NCI-H748 treated with DMSO at 0.1 percent for 48 hours (cell line): ENCODE measurements at places on chromosomes 16 and 17.
A peak's percentile ranks its signal among the peaks of the same experiment; 100 is the strongest.

GRCh38 chr17:48385319-48385718 lies 44.7 kb downstream of the SKAP1 start:
- no peak for DNase-seq

DNA sequence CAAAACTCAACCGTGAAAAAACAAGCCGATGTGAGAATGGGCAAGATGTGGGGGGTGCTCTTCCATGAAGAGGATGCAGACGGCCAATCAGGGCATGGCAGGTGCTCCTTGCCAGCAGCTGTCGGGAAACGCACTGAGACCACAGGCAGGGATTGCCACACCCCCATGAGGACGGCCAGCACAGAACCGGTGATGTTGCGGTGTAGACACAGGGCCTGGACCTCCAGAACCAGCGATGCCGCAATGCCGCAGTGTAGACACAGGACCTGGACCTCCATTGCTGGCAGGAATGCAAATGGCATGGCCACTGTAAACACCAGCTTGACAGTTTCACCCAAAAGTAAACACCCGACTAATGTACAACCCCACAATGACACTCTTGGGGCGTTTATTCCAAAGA lies 164.9 kb downstream of the BANP start:
- no peak for DNase-seq

- no peak for DNase-seq
These were observed 13.9 kb upstream of the ADGRG1 start for GRCh38 chr16:57614536-57614935.

DNA sequence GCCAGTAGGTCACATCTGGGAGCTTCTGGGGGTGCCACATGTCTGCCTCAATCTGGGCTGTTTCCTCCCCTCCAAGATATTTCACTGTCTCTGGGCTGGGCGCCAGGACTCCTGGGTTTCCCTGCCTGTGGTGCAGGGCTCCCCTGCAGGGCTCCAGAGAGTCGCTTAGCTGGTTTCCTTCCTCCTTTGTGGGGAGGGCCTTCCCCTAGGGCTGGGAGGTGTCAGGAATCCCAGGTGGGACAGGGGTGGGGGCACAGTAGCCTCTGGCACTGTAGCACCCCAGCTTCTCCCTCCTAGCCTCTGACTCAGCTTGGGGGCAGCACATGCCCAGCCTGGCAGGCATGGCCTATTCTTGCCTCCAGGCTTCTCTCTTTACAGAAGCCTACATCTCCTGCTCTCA lies 2.6 kb downstream of the RARA start:
- DNase-seq = no peak

GRCh38 chr17:3695723-3696411 lies at the start of gene P2RX5:
TSS of gene P2RX5 (minus strand) at chr17:3696155. CDS start at chr17:3696005, 150 bp downstream.
- DNase-seq = no peak

DNA sequence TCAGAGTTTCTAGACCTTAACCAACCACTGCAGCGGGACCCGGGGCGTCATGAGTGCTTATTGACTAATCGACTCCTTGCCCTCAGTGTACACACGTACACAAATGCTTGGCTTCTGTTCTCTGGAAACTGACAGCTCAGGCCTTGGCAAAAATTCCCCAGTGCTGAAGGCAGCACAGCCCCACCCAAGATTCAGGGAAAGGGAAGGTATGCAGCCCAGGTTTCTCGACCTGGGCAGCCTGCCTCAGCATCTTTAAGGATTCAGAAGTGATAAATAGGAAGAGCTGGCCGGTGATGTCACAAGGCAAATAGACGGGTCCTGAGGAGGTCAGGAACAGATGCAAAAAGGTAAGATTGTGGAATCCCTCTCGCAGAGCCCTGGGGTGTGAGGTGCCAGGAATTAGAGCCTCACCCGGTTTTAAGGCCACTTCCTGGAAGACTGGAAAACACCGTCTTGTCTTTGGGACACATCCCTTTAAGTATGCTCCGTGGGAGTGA lies 9.0 kb upstream of the CDH3 start:
- DNase-seq = no peak

DNA sequence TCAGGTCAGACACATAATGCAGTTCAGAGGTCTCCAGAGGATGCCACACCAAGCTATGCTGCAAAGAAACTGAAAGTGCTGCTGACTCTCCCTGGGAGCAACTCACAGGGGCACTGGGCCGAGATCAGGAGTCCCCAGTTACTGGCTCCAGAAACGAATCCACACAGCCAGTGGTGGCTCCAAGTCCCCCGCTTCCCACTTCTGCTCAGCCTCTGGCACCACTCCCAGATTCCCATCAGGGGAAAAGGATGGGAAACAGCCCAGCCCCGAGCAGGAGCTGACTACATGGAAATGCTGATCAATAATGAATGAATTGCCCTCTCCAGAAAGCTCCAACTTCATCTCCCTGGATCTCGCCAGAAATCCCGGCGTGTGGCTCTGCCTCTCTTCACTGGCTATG lies 62.3 kb upstream of the CDH5 start:
- DNase-seq = no peak

- DNase-seq = peak; percentile 84
These were observed 10.7 kb upstream of the CENPV start for GRCh38 chr17:16363749-16364536.

DNA sequence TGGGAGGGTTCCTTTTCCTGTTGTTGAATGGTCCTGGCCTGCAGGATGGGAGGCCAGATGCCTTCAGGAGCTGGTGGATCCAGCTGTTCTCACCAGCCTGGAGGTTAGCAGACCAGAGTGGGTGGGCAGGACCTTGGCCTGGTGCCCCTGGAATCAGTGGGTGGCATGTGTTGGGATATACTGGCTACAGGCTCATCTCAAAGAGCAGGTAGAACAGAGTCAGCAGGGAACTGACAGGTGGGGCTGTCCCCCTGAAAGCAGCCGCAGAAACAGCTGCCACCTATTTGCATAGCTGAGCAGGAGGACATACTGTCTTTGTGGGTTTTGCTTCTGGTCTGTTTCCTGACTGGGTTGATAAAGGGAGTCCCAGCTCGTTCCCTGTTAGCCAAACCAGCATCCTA lies 144.1 kb downstream of the RAB11FIP4 start:
- DNase-seq = no peak

- DNase-seq = no peak
These were observed 17.5 kb downstream of the SLFN12L start for GRCh38 chr17:35519906-35520442.

GRCh38 chr17:77182205-77183172 lies 41.7 kb downstream of the SEC14L1 start:
- DNase-seq = no peak

- no peak for DNase-seq
These were observed 112.4 kb upstream of the NOL11 start for GRCh38 chr17:67605256-67605912.

DNA sequence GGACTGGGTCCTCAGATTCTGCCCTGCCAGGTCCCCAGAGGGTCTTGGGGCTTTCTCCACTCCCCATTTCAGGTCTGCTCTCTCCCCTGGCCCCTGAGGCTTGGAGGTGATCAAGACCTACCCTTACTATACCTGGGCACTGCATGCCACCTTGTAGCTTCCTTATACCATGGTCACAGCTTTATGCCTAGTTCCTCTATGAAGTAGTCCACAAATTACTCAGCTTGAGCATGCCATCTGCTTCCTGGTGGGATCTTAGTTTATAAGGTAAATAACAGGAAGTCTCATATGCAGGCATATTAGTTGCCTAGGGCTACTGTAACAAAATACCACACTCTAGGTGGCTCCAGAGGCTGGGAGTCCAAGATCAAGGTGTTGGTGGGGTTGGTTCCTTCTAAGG lies 11.0 kb upstream of the PMFBP1 start:
- DNase-seq = no peak

DNA sequence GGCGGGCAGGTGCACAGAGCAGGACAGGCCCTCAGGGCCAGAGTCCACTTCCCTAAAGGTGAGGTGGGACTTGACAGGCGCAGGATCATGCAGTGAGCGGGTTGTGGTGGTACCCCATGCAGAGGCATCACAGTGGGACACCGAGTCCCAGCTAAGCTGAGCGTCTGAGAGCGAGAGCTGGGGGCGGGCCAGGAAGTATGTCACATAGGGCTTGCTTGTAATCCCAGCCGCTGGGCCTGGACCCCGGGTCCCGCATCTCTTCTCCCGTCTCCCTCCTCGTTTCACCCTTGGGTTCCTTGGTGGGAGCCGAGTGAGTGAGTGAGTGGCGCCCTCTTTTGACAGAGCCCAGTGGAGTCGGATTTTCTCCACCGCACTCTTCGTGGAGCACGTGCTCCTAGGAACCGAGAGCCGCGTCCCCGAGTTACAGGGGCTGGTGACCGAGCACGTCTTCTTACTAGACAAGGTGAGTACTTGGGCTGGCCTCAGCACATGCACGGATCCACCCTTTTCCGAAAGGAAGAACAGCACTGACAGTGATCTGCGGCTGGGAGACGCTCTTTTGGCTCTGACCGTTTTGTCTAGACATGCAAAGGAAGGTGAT lies 50.8 kb upstream of the ENDOV start:
- no peak for DNase-seq

DNA sequence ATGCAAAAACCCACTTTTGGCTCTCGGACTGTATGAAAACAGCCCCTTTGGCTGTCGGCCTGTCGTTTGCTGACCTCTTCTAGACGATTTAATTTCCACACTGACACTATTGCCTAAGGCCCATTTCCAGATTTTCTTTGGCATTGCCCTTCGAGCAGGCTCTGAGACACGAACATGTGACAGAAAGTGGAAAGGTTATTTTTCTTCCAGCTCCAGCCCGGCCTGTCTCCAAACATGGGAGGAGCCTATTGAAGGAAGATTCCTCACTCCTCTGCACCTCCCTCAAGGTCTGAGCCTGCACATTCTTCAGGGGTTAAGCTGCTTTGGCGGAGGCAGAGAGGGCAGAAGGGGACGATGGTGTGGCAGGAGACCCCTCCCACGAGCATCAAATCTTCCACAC lies 85.9 kb upstream of the FOXF1 start:
- DNase-seq = no peak

- DNase-seq = no peak
These were observed 6.7 kb downstream of the MRPL58 start for GRCh38 chr17:75019146-75019545.

DNA sequence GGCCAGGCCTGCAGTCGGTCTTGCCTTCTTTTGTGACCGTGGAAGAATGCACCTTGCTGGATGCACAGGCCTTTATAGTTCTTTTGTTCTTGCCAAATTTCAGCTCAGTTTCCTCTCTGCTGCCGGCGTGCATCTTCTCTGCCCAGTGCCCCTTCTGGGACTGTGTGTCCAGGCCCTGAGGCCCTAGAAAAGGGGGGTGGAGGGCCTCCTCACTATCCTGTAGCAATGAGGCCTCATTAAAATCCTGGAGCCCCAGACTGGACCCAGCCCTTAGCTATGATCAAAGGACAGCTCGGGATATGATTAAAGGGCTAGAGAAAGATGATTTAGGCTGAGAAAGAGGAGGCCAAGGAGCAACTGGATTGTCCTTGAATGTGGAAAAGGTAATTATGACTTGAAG lies 229.8 kb downstream of the SEC14L1 start:
- no peak for DNase-seq

- DNase-seq = no peak
These were observed 14.7 kb upstream of the PABPN1L start for GRCh38 chr16:88881007-88881615.

DNA sequence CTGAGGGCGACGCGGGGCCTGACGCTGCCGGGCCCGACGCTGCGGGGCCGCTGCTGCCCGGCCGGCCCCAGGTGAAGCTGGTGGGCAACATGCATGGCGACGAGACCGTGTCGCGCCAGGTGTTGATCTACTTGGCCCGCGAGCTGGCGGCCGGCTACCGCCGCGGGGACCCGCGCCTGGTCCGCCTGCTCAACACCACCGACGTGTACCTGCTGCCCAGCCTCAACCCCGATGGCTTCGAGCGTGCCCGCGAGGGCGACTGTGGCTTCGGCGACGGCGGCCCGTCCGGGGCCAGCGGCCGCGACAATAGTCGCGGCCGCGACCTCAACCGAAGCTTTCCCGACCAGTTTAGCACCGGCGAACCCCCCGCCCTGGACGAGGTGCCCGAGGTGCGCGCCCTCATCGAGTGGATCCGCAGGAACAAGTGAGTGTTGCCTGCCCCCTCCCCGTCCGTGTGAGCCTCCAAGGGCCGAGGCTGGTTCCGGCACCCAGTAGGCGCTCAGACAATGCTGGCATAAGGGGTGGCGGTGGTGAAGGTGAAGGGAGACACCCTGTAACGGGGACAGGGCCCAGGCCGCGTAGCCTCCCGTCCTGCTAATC lies 676 bp downstream of the CPD start:
- no peak for DNase-seq

- no peak for DNase-seq
These were observed 2.5 kb upstream of the SRRM2 start for GRCh38 chr16:2749936-2750335.

- peak; percentile 72 for DNase-seq
These were observed 478.4 kb downstream of the TOX3 start for GRCh38 chr16:52068447-52069074.

DNA sequence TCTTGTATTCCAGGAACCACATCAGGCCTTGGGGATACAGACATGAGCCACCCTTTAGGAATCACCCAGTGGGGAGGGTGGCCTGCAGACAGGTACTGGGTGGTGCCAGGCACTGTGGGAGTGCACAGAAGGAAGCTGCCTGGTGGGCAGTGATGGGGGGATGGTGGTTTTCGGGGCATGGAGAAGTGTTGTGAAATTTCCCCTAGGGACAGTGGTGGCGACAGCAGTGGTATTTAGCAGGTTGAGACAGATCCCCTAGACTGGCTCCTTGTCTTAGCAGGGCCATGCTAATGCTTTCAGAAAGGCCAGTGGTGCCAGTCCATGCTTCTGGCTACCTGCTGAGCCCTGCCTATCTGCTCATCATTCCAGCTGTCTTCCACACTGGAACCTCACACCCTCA lies 129.6 kb downstream of the SPACA3 start:
- no peak for DNase-seq
